ENCODE measurements at places on chromosomes 3 and 15. TPM values are rescaled to one million over a fixed set of nuclear protein-coding genes. Genes with fewer than 3 reads are reported as not detected.

Gene DZIP1L
- 4.5 TPM for total RNA-seq

Gene TGM4
- not detected for total RNA-seq

Gene TRAT1
- total RNA-seq: not detected

Gene LAMB2
- total RNA-seq: 30.2 TPM

Gene NR1I2
- 0.82 TPM for total RNA-seq

Gene SST
- total RNA-seq: 28.5 TPM

Gene FBXO40
- total RNA-seq: not detected

Gene ASB14
- under 0.01 TPM for total RNA-seq

Gene AHSG
- not detected for total RNA-seq

Gene EAF2
- total RNA-seq: 5.3 TPM

Gene RAB43
- 2.0 TPM for total RNA-seq

Gene IMPG2
- total RNA-seq: 3.3 TPM

Gene GOLGA6L22
- not detected for total RNA-seq

Gene ITPKA
- total RNA-seq: 1.6 TPM

Gene ANKUB1
- 0.41 TPM for total RNA-seq

Gene ASB7
- total RNA-seq: 21.2 TPM

Gene MST1R
- 0.41 TPM for total RNA-seq

Gene ANKRD34C
- under 0.01 TPM for total RNA-seq

Gene XXYLT1
- total RNA-seq: 23.6 TPM

Gene LRRC34
- total RNA-seq: 5.3 TPM

Gene CLDN16
- total RNA-seq: 1.6 TPM

Gene STRC
- under 0.01 TPM for total RNA-seq

Gene ANKRD63
- total RNA-seq: 2.0 TPM

Gene DUT
- 62.8 TPM for total RNA-seq

Measured in frontal cortex (tissue), 4 donors.